Lower leg skin (tissue), 4 donors: ENCODE measurements at places on chromosomes 11 and 22.

DNA sequence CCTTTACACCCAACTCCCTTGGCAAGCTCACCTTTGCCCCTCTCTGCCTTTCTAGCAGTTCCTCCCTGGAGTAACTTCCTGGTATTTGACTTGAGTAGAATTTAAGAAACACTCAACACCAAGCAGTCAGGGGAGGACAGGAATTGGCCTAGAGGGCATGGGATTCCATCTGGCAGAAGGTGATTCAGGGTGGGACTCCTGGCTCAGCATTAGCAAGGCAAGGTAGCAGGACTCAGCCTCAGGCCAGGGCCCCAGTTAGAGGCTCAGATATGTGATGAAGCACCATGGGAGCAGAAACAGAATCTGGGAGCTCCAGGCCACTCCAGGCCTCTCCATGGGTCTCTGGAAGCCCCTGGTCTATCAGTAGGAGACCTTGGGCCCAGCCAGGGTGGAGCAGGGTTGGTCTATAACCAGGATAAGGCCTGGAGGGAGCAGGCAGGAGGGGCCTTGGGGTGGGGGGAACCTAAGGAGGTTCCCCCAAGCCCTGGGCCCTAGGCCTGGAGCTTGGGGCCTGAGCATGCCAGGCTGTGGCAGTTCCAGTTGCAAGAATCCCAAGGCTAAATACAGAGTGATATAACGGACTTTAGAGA, 148.2 kb downstream of the PARVA start:
- no peak for DNase-seq

- DNase-seq = peak; percentile 88
Measured at GRCh38 chr22:41092023-41092817, at the start of gene EP300. TSS of gene EP300 (plus strand) at chr22:41092592. CDS start at chr22:41093005, 413 bp downstream.

GRCh38 chr11:86440305-86440716, 65.6 kb downstream of the CCDC81 start:
- no peak for DNase-seq

GRCh38 chr11:67270256-67271204, 4.3 kb downstream of the GRK2 start:
- DNase-seq = no peak
